ENCODE measurements at places on chromosomes 5 and 9.

GRCh38 chr5:68377733-68378132 lies 162.2 kb downstream of the PIK3R1 start:
- DNase-seq = no peak

- DNase-seq = no peak
Measured at GRCh38 chr9:114270120-114270975, 52.5 kb upstream of the ORM1 start.

DNA sequence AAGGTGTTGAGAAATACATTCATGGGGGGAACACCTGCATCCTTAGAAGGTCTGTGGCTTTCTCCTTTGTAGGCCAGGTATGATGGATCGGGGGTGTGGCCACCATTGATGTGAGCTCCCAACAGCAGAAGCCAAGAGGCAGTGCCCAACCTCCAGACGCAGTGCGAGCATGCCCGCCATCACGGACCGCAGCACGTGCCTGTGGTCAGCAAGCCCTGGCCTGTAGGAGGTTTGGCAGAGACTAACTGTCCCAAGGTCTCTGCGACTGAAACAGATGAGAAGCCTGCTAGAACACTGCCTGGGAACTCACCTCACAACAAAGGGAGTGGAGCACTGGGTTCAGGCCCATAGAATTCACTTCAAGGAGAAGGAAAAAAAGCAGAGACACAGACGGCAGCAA lies 31.9 kb upstream of the ZNF354A start:
- no peak for DNase-seq

GRCh38 chr9:6702707-6703106 lies 55.1 kb upstream of the KDM4C start:
- no peak for DNase-seq

GRCh38 chr5:117953272-117953671 lies 1035.1 kb downstream of the DTWD2 start:
- no peak for DNase-seq

- DNase-seq = no peak
Measured at GRCh38 chr9:133826289-133827085, 88.3 kb upstream of the SARDH start.

DNA sequence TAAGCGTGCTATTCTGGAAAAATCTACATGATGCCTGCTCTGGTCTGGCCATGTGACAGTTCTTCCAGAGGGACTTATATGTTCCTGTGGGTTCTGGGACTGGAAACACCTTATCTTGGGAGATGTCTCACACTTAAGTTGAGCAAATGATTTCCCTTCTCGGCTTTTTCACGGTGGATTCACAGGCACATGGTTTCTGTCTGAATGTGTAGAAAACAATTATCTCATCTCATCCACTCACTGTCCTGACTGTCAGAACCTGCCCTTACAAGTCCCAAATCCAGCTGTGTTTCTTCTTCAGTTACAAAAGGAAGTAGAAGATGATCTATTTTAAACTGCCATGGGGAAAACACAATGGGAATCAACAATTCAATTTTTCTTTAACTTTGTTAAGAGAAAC lies 184.0 kb downstream of the SYK start:
- no peak for DNase-seq

DNA sequence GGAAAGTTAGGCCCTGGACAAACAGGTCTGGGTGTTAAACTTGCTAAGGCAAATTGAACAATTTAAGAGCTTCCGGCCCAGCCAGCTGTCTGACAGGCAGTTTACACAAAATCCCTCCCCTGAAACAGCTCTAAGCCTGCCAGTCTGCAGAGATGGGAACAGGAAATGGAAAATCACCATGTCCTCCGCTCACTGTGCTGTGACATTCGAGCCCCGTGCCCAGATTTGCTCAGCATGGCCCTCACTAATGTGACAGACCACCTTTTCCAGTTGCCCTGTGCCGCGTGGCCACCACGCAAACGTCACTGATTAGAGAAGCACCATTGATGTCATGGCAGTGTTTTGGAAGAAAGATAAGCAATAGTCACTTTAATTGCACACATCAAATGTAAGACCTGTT lies 41.0 kb downstream of the CCNJL start:
- no peak for DNase-seq

DNA sequence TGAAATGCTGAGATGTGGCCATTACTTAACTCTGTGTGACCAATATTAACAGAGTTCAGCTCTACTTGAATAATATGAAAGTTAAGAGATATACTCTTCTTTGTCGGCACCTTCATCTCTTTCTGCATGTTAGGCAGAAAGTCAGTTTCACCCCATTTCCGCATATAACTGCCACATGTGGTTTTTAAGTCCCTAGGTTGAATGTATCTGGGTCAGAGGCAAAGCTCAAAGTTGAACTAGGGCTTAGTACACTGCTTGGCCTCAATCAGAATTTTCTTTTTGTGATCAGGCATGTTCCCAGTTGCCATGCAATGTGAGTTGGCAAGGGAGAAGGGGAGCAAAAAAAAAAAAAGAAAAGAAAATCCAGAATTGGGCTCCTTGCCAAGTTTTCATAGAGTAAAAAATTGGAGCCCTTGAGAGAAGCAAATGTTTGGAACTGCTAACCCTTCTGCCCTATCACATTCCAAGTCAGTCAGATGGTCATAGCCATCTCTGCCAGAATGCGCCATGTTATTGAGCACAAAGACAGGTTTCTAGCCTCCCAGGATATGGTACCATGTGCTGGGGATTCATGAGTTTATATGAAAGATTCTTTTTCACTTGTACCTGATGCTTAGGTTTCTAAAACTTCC lies 251.2 kb upstream of the RORB start:
- no peak for DNase-seq

DNA sequence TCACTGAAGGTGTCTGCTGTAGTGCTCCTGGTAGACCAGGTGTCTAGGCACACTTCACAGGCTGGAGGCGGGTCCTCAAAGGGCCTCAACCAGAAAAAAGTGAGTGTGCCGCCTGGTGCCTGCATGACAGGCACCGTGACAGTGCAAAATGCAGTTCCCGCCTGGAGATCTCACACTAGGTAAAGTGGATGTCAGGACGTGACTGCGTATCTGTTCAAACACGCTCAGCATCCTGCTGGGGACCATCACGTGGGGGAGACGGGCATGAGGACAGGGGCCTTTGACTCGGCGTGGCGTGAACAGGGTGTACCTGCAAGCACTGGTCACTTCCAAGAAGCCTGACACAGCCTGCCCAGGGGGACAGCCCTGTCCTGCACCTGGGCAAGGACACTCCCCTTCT lies 32.3 kb upstream of the NTNG2 start:
- DNase-seq = no peak

- DNase-seq = peak; percentile 66
Measured at GRCh38 chr9:69822116-69822750, 1.6 kb downstream of the CFAP95 start.

- peak; percentile 49 for DNase-seq
Measured at GRCh38 chr5:34474573-34475021, 181.5 kb upstream of the RAI14 start.

DNA sequence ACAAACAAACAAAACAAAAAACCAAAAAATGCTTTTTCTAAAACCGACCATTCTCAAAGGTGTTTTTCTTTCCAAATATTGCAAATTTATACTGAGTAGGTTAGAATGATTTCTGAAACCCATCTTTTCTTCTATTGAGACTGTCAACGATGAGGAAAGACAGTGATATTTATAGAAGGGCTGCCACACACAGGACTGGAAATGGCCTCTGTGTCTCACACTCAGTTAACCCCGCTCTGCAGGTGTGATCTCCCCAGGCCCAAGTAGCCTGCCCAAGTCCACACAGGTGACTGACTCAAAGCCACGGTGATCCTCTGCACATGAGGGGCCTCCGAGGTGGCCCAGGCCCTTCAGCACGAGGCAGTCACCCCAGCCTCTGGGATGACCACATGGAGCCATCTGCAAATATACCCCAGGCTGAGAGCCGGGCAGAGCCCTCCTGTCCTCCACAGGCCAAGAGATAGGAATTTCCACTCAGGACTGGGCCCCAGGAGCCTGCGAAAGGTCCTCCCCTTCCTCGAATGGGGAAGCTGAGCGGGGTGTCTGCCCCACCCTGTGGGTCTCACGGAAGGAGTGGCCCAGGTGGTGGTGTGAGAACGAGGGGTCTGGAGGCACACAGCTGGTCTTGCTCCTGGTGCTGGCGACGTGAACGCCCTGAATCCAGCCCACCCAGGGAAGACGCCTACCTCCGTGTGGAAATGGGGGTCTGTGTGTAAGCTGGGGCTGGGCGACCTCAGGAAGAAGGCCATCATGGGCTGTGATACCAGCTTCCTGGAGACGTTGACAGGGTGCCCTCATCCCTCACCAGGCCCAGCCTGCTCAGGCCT lies 53.0 kb upstream of the PHYKPL start:
- DNase-seq = no peak

GRCh38 chr9:85182383-85182782 lies 512.9 kb downstream of the NTRK2 start:
- no peak for DNase-seq

DNA sequence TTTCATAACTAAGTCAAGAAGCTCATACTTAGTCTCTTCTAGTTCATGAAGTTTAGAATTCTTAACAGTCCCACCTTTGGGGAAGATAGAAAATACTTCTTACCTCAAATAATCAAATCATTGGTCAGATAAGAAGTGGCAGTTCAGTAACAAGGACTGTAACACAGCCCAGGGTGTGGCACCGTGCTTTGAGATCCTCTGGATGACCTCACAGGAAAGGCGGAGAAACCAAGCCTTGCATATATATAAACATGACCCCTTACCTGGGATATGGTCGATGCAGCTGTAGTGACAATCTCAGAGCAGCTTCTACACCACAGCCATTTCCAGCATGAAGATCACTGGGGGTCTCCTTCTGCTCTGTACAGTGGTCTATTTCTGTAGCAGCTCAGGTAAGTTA lies at the start of gene SPINK7:
Gene SPINK7 (plus strand): TSS at position 271 of the 400 bp plus-strand sequence. CDS start 61 bp downstream, at position 332.
- no peak for DNase-seq

GRCh38 chr9:5557606-5558587 lies 47.6 kb downstream of the PDCD1LG2 start:
- DNase-seq = no peak

DNA sequence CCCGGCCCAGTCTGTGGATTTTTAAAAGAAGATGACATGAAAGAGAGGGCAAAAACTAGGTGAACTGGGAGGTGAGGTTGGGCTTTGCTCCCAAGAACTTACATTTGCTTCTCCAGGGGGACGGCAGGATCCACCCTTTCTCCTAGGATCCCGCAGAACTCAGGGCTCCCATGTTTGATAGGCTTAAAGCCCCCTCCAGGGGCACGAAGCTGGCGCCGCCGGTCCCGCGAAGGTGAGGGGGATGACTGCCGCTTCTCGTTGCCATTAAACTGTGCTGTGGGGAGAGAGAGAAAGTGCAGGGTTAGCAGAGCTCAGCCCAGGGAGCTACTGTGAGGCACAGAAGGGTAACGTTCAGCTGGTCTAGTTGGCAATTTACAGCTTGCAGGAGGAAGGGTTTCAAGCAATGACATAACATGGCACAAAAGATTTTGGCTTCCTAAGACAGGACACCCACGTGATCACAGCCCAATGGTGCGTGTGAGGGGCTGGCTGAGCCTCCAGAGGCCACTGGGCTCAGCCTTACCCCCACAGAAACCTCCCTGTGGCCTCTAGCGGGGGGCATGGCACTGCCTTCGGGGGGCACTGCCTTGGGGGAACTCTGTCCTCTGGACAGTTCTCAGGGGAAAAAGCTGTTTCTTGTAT lies 52.0 kb upstream of the SLC25A51 start:
- no peak for DNase-seq

DNA sequence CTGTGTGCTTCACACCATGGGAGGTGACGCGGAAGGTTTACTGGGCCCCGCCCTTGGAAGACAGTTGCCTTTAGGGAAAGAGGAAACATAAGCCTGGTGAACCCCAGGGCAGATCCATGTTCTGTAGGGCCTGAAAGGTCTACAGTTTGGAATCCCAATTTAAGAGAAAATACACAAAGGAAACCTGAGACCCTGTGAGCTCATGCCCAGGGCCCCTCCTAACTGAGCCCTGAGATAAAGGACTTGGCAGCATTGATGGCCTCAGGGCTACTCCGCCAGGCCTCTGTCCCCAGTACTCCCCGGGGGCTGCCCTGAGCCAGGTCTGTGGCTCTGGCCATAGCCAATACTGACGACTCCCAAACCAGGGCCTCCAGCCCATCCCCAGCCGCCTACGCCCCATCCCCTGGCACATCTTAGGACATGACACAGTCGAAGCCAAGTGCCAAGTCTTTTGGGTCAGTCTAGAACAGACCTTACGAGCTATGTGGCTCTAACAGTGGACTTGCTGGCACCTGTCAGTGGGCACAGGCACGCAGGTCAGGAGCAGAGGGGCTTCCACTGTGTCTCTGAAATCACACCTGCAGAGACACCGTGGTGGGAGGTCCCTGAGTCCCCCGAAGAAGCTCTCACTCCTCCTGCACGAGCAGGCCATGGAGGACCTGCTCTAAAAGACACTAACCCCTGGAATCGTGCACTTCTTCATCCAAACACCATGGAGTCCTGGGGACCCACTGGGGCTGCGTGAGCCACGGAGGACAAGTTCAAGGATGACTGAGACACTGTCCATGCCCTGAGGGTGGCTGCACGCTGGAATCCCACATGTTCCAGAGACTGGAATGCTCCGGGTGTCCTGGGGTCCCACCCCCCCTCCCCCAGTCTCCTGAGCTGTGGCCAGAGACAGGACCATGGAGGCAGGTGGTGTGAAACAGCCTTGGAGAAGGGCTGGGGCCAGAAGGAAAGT lies 40.3 kb upstream of the BARHL1 start:
- DNase-seq = no peak

DNA sequence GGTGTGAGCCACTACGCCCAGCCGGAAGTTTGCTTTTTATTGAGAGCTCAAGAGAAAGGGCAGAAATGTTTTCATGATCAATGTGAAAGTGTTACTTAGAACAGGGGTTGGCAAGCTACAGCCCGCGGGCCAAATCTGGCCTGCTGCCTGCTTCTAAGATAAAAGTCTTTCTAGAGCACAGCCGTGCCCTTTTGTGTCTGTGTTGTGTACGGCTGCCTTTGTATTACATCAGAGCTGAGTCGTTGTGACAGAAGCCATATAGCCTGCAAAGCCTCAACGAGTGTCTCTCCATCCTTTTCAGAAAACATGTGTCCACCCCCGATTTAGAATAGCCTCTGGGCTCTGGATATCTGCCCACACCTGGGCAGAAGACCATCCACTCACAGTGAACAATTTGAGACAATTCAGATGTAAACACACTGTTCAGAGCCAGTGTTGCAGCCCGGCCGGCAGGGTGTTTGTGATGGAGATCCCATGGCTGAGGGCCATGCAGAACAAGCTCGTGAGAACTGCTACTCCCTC lies 28.8 kb downstream of the AK8 start:
- no peak for DNase-seq

DNA sequence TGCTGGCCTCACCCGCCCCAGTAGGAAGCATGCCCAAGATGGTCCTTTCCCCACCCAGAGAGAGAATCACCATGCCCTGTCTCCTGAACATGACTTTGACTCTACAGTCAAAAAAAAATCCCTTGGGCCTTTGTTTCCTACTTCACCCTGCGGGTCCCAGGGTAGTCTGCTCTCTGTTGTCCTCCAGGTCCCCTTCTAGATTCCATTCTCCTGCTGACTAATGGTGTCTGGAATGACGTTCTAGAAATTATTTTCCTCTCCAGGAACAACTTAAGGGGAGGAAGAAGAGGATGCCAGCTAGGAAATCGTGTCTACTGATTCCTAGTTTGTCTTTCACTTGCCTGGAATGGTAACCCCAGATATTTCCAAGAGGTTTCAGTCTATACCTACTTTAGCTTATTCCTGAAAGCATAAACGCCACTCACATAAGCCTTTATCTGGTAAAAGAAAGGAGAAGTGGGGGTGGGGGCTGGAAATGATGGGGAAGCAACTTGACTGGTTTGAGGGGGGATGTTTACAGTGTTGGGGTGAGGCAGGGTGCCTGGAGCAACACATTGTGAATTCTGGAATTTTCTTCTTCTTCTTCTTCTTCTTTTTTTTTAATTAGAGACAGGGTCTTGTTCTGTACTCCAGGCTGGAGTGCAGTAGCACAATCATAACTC lies 93.9 kb downstream of the SNX18 start:
- no peak for DNase-seq
